ENCODE measurements at places on chromosomes 3 and 15. TPM values are rescaled to one million over a fixed set of nuclear protein-coding genes. Genes with fewer than 3 reads are reported as not detected.

DNA sequence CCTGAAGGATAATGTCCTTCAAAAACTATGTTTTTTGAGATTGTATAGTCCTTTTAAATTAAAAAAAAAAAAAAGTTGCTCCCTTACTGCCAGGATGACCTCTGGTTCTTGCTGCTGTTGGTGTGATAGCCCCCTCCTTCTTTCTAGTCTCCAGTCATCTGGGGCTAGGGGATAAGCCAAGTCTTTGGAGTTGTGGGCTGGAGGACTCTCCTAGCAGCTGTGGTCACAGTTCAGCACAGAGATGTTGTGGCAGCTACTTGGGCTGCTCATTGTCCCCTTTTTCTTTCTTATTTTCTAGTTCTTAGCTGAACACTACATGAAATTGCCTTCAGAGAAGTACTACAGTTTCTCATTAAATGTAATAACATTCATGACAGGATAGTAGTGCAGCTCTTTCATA lies 39.2 kb upstream of the APH1B start:
- H3K27ac ChIP-seq, result no peak overlapping the region
- peaks cover 25% of the 10 kb centered on the region for H3K4me1 ChIP-seq
- H3K4me3 ChIP-seq, result no peak overlapping the region
- no peaks in the 10 kb centered on the region for H3K36me3 ChIP-seq
- no peaks in the 10 kb centered on the region for H3K27me3 ChIP-seq

- peak overlapping the region; percentile 4 for H3K27ac ChIP-seq
- peaks cover 3% of the 10 kb centered on the region for H3K4me1 ChIP-seq
- H3K4me3 ChIP-seq, result peak overlapping the region; percentile 90
Observed at GRCh38 chr15:62390791-62391640, 225.9 kb upstream of the C2CD4B start.

- H3K27me3 ChIP-seq, result no peaks in the 10 kb centered on the region
- no peak overlapping the region for H3K4me3 ChIP-seq
- H3K4me1 ChIP-seq, result peaks cover 6% of the 10 kb centered on the region
Observed at GRCh38 chr3:107124885-107125284, 252.4 kb upstream of the CCDC54 start.

GRCh38 chr15:48875241-48875960 lies 2.5 kb upstream of the EID1 start:
- H3K27ac ChIP-seq, result no peak overlapping the region
- peaks cover 3% of the 10 kb centered on the region for H3K36me3 ChIP-seq
- H3K4me3 ChIP-seq, result no peak overlapping the region

- no peaks in the 10 kb centered on the region for H3K27me3 ChIP-seq
- no peak overlapping the region for H3K27ac ChIP-seq
- no peaks in the 10 kb centered on the region for H3K36me3 ChIP-seq
- H3K4me1 ChIP-seq, result peaks cover 23% of the 10 kb centered on the region
Observed at GRCh38 chr3:78846718-78847117, 921.1 kb downstream of the ROBO1 start.

- H3K4me3 ChIP-seq, result no peak overlapping the region
- H3K27me3 ChIP-seq, result no peaks in the 10 kb centered on the region
- peak; percentile 64 for DNase-seq
- H3K27ac ChIP-seq, result no peak overlapping the region
Observed at GRCh38 chr15:58410353-58410752, 21.4 kb upstream of the LIPC start.

GRCh38 chr3:13133471-13133981 lies 60.3 kb upstream of the IQSEC1 start:
- H3K27me3 ChIP-seq, result peaks cover 2% of the 10 kb centered on the region
- no peak for DNase-seq
- H3K4me3 ChIP-seq, result no peak overlapping the region
- no peaks in the 10 kb centered on the region for H3K36me3 ChIP-seq
- no peak overlapping the region for H3K27ac ChIP-seq

DNA sequence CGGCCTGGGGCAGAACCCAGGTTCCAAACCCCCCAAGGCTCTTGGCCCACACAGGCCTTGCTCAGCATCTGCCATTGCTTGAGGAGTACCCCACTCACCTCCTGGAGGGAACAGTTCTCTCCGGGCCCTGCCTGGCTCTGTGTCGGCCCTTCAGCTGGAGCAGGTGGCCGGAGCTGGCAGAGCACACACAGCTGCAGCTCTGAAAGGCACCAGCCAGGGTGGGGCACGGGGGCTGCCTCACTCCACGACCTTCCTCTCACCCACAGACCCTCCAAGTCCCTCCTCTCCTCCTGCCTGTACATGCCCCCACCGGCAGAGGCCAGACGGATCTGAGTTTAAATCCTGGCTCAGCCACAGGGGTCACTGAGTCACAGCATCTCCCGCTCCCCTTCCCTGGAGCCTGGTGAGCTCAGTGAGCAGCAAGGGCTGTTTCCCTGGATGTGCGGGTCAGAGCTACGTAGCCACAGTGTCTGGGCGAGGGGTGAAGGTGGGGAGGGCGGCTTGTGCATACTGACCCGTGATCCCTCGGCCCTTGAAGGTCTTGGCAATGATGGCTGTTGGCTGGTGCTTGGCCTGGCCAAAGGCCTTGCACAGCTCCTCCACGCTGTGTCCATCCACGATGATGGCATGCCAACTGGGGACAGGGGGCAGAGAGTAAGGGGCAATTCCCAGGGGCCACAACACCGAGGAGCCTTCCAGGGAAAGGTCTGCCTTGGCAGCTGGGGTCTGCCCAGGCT lies 23.0 kb downstream of the TKT start:
- H3K36me3 ChIP-seq, result peaks cover 55% of the 10 kb centered on the region
- H3K27ac ChIP-seq, result no peak overlapping the region
- no peaks in the 10 kb centered on the region for H3K27me3 ChIP-seq
- H3K4me1 ChIP-seq, result peaks cover 10% of the 10 kb centered on the region

DNA sequence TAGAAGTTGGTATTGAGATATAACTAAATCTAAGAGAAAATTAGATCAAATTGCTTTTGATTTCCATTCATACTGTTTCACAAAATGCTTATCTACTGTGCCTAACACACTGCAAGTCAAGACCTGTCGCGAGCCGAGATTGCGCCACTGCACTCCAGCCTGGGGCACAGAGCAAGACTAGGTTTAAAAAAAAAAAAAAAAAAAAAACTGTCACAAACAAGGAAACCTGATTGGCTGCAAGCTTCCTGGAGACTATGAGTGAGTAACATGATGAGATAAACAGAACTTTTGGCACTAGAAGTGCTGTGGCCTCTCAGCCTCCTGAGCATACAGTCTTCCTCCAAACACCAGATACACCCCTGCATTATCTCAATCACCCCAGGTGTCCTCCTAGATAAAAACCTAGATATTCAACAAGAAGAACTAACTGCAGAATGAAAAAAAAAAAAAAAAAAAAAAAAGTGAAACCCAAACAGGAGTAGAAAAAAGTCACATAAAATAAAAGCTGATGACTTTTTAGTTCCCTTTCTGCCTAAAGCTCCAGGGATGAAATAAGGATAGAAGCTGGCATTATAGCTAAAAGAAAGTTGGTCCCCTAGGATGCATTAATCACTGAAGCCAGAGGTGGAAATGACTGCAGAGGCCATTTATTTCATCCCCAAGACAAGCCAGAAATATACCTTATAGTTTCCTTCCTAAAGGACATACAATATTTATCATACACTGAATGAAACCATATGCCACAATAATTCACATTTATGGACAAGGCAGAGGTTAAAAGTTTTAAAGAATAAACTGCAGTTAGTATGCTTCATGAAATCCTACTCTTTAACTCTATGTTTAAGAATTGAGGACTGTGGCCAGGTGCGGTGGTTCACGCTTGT lies 82.4 kb downstream of the P3H2 start:
- no peaks in the 10 kb centered on the region for H3K27me3 ChIP-seq
- no peak overlapping the region for H3K27ac ChIP-seq
- DNase-seq, result no peak
- H3K4me3 ChIP-seq, result no peak overlapping the region

GRCh38 chr3:161270991-161271390 lies 49.9 kb downstream of the NMD3 start:
- no peaks in the 10 kb centered on the region for H3K36me3 ChIP-seq
- DNase-seq, result peak; percentile 87
- peaks cover 4% of the 10 kb centered on the region for H3K4me1 ChIP-seq
- no peaks in the 10 kb centered on the region for H3K27me3 ChIP-seq

The AQR gene
- total RNA-seq, result 41.3 TPM

The UPK1B gene
- total RNA-seq, result 0.21 TPM

The PLOD2 gene
- 24.7 TPM for total RNA-seq

Data from lung (tissue), 17 donors.